ENCODE measurements at places on chromosomes 1 and 21.
A peak's percentile ranks its signal among the peaks of the same experiment; 100 is the strongest.

DNA sequence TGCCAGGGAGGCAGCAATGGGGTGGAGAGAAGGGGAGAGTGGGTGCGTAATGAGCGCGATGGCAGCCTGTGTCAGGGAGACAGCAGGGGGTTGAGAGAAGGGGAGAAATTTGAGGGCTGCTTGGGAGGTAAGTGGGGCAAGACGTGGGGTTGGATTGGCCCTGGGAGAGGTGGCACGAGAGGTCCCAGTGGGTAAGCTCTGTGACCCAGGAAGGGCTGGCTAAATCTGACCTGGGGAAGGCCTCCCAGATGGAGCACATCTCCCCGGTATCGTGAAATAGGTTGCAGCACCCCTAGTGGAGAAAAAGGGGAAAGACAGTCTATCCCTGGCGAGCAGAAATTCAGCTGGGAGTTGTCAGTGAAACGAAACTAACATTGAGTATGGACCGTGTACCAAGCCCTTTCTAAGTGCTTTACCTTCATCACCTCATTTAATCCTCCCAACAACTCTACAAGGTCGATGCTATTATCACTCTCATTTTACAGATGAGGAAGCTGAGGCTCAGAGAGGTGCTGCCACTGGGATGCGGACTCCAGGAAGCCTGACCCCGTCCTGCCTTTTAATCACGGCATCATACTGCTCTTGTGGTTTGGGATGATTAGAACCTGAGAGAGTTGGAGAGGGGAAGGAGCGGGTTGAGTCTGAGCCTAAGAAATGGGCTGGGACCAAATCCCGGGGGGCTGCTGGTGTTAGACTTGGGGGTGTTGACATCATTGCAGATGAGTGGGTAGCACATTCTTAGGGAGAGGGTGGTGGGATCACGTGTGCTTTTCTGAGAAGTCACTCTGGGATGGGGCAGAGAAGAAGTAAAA is 56.6 kb upstream of the RPL11 start:
- DNase-seq, result peak; percentile 57

DNA sequence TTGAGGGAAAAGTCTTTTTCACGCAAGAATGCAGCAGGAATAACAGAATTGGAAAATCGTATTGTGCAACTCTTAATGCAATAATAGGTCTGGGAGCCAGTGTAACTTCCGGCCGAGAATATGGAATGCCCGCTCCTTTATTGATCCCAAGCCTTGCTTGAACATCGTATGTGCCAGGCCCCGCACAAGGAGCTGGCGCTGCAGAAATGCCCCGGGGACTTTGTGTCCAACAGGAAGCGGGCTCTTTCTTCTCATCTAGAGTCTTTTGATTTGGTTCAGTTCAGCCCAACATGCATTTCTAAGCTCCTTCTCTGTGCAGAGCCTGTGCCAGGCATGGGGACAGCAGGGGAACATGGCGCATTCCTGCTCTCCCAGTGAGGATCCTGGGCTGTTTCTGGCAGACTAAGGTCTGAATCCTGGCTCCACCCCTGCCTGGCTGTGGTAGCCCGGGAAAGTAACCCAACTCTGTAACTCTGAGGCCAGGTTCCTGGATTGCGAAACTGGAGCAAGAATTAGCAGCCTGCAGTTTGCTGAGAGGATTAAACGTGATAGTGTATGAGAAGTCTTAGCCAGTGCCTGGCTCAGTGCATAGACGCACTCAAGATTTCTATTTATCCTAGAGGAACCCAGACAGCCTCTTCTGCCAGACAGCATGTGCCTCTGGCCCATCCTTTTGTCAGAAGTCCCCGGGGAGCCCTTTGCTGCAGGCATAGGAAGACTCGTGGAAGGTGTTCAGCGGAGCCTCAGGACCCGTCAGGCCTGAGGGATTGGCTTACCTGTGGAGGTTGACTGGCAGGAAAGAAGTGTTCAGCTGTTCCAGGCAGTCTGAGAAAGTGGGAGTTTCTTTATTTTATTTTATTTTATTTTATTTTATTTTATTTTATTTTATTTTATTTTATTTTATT is 987 bp upstream of the CDCP2 start:
- DNase-seq, result no peak

DNA sequence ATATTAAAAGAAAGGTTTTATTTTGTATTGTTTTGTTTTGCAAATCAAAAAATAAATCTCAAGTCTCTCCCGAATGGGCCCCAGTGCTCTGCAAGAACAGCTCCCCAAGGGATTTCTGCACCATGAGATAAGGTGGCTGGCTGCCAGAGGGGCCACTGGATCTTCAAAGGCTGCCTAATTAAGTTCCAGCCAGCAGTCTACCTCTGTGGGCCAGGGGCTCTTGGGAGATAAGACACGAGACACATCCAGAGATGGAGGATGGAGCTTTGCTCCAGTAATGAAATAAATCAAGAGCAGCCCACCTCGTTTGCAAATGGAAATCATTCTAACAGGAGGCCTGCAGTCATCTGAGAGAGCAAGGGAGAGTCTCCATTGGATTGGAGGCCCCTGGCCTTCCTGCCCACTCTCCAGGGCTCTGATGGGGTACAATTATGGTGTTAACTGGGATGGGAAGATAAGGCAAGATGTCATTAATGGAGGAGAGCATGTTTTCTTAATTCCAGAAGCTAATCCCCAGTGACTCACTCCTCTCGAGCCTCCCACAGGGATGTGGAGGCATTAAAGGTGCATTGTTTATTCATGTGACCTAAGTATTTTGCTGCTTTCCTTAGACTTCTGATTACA is 155.2 kb upstream of the KAZN start:
- DNase-seq, result no peak

- DNase-seq, result no peak
Observed at GRCh38 chr1:85496941-85497582, 32.1 kb upstream of the DDAH1 start.

GRCh38 chr21:31781737-31782136 is 49.8 kb upstream of the SCAF4 start:
- DNase-seq, result no peak

GRCh38 chr1:147850737-147851136 is 51.9 kb upstream of the GJA8 start:
- DNase-seq, result no peak

DNA sequence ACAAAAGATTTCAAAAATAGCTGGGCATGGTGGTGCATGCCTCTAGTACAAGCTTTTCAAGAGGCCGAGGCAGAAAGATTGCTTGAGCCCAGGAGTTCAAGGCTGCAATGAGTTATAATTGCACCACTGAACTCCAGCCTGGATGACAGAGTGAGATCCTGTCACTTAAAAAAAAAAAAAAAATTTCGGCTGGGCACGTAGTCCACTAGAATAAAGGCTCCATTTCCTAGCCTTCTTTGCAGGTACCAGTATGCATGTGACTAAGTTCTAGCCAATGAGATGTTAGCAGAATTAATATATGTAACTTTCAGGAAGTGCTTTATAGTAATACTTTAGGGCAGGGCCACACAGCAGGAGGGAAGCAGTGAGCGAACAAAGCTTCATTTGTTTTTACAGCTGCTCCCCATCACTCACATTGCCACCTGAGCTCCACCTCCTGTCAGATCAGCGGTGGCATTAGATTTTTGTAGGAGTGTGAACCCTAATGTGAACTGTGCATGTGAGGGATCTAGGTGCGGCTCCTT is 28.8 kb upstream of the SYDE2 start:
- no peak for DNase-seq

- no peak for DNase-seq
Observed at GRCh38 chr1:232687304-232687703, 57.4 kb upstream of the SIPA1L2 start.

GRCh38 chr1:90723590-90724108 is 6.5 kb upstream of the BARHL2 start:
- DNase-seq, result no peak

GRCh38 chr1:8252266-8252951 is 65.5 kb upstream of the SLC45A1 start:
- no peak for DNase-seq

GRCh38 chr1:160112357-160112756 is 3.2 kb upstream of the ATP1A2 start:
- DNase-seq, result no peak

GRCh38 chr21:25449950-25450349 is 157.3 kb downstream of the MRPL39 start:
- DNase-seq, result no peak

- no peak for DNase-seq
Observed at GRCh38 chr1:80153762-80154161, 1147.2 kb upstream of the ADGRL4 start.

GRCh38 chr21:32279377-32279680 is 480 bp upstream of the MIS18A start:
- DNase-seq, result no peak

DNA sequence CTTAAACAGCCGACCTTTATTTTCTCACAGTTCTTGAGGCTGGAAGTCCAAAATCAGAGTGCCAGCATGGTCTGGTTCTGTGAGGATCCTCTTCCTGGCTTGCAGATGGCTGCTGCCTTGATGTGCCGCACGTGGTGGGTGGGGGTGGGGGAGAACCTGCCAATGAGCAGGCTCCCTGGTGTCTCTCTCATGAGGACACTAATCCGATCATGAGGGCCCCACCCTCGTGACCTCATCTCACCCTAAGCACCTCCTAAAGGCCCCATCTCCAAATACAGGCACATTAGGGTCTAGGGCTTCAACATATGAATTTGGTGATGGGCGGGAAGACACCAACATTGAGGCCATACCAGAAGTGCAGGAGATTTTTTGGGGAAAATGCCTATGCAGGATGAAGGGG is 37.8 kb downstream of the ACTN2 start:
- DNase-seq, result no peak

Data from stimulated activated CD4-positive, alpha-beta T cell treated with anti-CD3 and anti-CD28 coated beads, Interleukin-4, amount 100 ng/mL, for 4 hours (primary cell).